Activated effector memory CD4-positive, alpha-beta T cell treated with anti-CD3 and anti-CD28 coated beads, Interleukin-2, amount 50 U/mL, for 16 hours (primary cell): ENCODE measurements at places on chromosomes 7 and 10.

- no peak for DNase-seq
Observed at GRCh38 chr7:104859754-104860426, 154.1 kb upstream of the KMT2E start.

DNA sequence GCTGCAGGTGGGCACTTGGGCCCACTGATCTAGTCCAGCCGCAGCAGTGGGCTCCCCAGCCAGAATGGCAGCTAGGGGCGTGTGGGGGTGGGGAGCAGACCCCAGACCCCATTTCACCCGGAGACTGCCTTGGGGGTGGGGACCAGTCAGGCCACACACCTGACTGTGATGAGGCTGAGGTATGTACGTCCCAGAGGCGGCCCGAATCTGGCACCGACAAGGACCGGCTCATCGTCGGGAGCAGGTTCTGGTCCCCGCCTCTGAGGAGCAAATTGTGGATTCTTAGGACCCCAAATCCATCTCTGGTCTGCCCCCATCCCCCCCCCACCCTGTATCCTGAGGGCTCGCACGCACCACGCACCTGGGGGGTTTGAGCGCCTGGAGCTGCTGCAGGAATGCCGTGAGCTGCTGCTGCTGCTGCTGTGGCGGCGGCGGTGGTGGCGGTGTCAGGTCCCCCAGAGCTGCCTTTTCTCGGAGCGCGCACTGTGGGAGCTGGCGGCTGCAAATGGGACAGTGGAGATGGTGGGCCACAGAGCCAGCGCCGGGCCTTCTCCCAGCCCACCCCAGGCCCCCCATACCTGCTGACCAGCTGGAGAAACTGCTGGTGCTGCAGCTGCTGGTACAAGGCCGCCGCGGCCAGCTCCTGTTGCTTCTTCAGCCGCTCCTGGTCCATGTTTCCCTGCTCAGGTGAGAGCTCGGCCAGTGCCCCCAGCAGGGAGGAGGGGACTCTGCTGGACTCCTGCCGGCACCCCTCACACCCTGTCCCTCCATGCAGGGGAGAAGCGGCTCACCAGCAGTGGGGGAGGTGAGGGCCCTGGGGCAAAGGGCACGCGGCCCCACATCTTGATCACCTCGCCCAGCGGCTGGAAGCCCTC, 10.2 kb downstream of the GIGYF1 start:
- no peak for DNase-seq

GRCh38 chr7:75655536-75655935, 83.2 kb downstream of the HIP1 start:
- no peak for DNase-seq

DNA sequence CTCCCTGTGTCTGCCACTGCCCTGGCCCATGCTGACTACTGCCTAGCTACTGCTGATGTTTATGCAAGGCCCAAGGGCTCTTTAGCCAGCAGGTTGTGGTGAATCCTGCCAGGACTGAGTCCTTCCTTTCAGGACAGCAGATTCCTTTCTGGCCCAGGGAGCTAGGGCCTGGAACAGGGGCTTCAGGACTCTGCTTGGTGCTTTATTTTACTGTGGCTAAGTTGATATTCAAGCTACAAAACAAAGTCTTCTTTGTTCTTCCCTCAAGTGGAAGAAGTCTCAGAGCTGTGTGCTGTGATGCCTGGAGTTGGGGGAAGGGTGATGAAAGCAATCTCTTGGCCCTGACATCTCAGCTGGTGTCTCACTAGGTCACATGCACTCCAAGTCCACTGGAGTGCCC, 66.2 kb upstream of the NME8 start:
- no peak for DNase-seq

DNA sequence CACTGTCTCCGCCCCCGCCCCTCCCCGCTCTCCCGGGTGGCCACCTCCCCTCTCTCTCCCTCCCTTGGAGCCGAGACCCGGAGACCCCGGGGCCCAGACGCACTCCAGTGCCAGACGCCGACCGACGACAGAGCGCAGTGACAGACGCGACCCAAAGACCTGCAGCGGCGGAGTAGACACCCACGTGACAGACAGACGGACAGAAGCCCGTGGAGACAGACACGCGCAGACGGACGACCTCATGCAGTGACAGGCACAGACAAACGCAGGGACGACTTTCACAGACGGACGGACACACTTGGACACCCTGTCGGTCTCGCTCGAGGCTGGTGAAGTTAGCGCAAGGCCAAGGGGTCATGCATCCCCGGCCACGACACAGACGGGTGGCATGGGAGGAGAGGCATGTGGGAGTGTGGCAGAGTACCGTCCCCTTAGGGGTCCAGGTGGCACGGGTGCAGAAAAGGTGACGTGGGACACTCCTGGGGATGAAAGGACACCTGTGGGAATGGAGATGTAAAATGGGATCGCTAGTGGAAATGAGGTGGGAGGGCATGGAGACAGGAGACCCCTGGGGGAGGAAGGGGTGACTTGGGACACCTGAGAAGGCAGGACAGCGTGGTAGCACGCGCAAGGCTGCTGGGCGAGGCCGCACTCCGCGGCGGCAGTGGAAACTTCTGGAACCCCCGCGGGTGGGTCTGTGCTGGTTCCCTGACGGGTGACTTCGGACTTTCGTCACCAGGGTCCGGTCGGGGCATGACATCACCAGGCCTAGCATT, 456 bp upstream of the ACHE start:
- DNase-seq: peak; percentile 74

- no peak for DNase-seq
Observed at GRCh38 chr7:125059861-125060456, 130.3 kb upstream of the POT1 start.

DNA sequence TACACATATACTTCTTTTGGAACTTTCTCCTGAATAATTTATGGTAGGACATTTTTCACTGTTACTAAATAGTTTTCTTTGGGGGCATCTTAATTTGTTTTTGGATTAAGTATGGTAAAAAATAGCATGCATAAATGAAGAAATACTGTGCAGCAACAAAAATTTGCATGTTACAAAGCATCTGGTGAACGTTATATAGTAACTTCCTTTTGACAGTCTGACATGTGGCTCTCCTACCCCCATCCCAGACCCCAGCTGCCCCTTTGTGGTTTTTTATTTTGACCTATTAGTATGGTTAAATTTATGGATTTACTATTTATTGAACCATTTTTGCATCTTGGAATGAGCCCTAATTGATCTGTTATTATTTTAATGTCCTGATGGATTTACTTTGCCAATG, 9.9 kb downstream of the TASOR2 start:
- DNase-seq: no peak

GRCh38 chr7:48617993-48618392, 306.4 kb upstream of the CDC14C start:
- no peak for DNase-seq

GRCh38 chr7:134463751-134464150, 4.9 kb upstream of the AKR1B1 start:
- no peak for DNase-seq

- no peak for DNase-seq
Observed at GRCh38 chr10:121413951-121414350, 184.3 kb downstream of the FGFR2 start.

- DNase-seq: no peak
Observed at GRCh38 chr7:90919816-90920215, 323.7 kb downstream of the CDK14 start.

GRCh38 chr10:87593702-87594101, 66.0 kb upstream of the PAPSS2 start:
- no peak for DNase-seq

DNA sequence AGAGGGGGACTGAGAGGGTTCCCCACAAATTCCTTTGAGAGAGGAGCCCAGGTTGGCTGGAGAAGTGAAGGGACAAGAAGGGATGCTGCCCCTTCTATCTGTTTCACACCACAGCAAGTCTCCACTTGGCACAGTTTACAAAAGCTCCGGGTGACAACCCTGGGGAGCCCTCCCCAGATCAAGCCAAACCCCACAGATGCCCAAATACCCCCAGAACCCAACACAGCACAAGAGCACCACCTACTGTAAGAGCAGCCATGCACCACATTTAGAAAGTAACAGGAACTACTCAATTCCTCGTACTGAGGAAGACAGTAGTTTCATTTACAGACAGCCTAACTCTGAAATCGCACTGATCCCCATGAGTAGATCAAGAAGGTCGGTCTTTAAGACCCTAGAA, 67.8 kb upstream of the ATP6V0A4 start:
- DNase-seq: peak; percentile 67

DNA sequence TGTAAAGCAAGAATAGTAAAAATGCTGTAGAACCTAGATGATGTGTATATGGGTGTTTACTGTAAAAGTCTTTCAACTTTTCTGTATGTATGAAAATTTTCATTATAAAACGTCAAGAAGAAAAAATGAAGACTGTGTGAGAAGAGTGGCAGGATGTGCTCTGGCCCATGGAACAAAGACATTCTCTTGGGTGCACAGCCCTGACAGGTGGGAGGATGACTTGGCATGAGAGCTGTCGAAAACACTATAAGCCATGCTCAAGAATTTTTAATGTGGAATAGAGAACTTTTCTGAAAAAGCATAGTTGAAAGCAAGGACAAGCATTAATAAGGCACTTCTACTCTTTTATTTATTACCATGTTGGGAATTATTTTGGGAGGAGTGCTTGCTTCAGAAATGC, 184.1 kb upstream of the PRR15 start:
- no peak for DNase-seq

- DNase-seq: peak; percentile 43
Observed at GRCh38 chr10:79053081-79053434, 15.7 kb upstream of the ZMIZ1 start.

- peak; percentile 31 for DNase-seq
Observed at GRCh38 chr7:291373-292092, 1.6 kb downstream of the FOXL3 start.

DNA sequence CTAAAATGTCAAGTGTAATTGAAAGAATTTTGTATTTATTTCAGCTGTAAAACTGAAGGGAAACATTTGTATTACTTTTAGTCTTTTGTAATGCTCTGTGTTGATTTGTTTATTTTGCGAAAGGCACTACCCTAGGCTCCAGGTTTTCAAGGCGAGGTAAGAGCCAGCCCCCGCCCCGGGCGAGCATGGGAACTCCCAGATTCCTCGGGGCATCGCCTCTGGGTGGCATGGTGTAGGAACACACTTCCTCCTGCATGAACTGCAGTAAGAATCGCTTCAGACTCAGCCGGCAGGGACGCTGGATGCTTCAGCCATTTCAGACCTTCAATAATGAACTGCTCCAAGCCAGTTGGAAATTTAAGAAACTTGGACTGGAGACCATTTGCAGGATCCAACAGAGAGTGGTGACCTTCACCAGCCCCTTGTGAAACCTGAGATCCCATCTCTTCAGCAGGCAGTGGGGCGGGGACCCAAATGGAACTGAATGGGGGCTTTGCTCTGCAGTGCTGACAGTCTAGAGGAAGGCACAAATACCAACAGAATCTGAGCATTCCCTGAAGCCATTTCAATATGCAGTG, 544.3 kb upstream of the MGMT start:
- DNase-seq: no peak

DNA sequence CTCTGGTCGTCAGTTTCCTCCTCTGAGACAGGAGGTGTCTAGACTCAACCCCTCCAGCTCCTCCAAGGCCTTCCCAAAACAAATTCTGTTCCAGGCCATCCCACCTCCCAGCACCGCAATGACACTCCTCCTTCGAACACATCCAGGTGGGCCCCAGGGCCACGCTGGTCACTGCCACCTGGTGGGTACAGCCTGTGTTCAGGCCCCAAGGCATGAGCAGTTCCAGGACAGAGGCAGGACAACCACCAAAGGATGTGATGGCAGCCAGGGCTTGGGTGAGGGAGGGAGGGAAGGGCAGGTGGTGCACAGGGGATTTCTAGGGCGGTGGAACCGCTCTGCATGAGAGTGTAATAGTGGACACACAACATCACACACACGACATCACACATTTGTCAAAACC, 76.5 kb downstream of the PRKAG2 start:
- DNase-seq: no peak

DNA sequence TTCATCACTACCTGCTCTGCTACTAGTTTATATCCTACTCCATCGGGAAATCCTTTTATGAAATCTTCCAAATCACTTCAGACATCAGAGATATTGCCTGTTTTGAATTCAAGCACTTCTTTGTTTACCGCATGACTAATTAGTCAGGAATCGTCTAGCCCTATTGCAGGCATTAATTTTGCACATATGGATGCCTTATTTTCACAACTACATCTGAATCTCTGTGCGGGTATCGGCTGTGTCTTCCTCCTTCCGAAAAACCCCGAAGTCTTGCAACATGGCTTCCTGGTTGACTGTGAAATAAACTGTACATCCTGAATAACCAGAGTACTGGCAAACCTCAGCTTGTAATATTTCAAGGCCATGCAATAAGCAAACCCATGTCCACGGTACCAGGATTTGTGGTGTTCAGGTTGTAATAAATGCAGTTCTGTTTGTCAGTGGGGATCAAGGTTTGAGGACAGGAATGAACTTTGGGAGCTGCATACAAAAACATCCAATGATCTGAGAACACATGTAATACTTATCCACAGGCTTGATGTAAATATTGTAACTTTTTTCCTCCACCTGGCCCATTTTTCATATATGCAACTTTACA, 642.1 kb downstream of the PARD3 start:
- DNase-seq: no peak

GRCh38 chr7:106138776-106139175, 26.7 kb upstream of the SYPL1 start:
- no peak for DNase-seq

DNA sequence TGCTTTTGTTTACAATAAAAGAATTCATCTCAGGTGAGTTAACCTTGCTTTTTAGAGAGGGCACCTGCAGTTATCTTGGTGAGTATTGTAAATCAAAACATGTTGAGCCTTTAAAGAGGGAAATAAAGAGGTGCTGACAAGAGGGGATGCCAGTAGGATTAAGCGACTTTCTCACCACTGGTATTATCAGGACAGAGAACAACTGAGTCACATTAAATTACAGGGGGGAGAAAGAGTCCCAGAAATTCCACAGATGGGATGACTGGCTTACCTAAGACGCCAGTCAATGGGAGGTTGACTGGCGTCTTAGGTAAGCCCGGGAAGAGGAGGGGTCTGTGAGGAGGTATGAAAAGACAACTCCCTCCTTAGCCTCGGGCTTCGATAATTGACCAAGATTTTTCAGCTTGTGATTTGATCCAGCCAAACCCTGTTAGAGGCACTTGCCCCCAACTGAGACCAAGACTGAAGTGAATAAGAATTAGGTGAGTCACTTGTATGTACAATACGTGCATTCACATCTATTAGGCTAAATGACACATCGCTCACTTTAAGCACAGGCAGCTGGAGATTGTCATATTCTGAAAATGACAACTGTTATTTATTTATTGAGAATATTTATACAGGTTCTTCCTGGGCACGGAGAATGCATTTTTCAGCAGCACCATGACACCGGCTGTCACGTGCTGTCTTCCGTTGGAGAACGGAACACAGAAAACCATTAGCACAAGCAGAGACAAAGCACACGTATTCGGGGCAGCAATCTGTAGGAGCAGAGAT, 117.6 kb downstream of the SEM1 start:
- DNase-seq: no peak

- peak; percentile 75 for DNase-seq
Observed at GRCh38 chr10:77801474-77802161, 124.9 kb downstream of the DLG5 start.

- no peak for DNase-seq
Observed at GRCh38 chr7:139700505-139701235, 77.1 kb downstream of the HIPK2 start.

DNA sequence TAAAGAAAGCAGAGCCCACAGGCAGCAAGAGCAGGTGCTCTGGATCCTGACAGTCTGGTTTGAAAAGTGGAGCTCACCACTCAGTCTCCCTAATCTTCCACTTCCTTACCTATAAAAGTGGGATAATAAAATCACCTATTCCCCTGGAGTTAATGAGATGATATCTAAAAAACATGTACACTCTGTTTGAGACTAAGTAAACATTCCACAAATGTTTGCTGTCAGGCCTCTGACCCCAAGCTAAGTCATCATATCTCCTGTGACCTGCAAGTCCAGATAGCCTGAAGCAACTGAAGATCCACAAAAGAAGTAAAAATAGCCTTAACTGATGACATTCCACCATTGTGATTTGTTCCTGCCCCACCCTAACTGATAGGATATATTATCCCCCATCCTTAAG, 1324.5 kb downstream of the XPNPEP1 start:
- no peak for DNase-seq
